ENCODE measurements at places on chromosomes 1 and 21. TPM values are rescaled to one million over a fixed set of nuclear protein-coding genes. Genes with fewer than 3 reads are reported as not detected.

TTLL10 gene
- total RNA-seq, result not detected

GJB5 gene
- 0.44 TPM for total RNA-seq

PPP1R8 gene
- 43.5 TPM for total RNA-seq

NHLH1 gene
- total RNA-seq, result 0.32 TPM

OR2T11 gene
- not detected for total RNA-seq

SPRR2B gene
- total RNA-seq, result not detected

CLDN19 gene
- total RNA-seq, result 1.6 TPM

CRNN gene
- not detected for total RNA-seq

OPRD1 gene
- 0.66 TPM for total RNA-seq

RGS16 gene
- total RNA-seq, result 0.74 TPM

DRAXIN gene
- total RNA-seq, result 1.1 TPM

MX1 gene
- total RNA-seq, result 42.4 TPM

SPRR2G gene
- total RNA-seq, result not detected

TCEA3 gene
- 10.0 TPM for total RNA-seq

RGSL1 gene
- not detected for total RNA-seq

OR2L3 gene
- total RNA-seq, result not detected

CLCA2 gene
- total RNA-seq, result 0.11 TPM

FOXD2 gene
- total RNA-seq, result 0.60 TPM

FCER1G gene
- 1.8 TPM for total RNA-seq

TRIM67 gene
- 0.04 TPM for total RNA-seq

WNT4 gene
- total RNA-seq, result 38.7 TPM

IFI44 gene
- total RNA-seq, result 94.3 TPM

Data from mesothelial cell of epicardium (in vitro differentiated cells).